ENCODE measurements at places on chromosomes 11 and 22.

GRCh38 chr11:97786961-97787360, 1233.8 kb upstream of the CNTN5 start:
- no peak for DNase-seq

DNA sequence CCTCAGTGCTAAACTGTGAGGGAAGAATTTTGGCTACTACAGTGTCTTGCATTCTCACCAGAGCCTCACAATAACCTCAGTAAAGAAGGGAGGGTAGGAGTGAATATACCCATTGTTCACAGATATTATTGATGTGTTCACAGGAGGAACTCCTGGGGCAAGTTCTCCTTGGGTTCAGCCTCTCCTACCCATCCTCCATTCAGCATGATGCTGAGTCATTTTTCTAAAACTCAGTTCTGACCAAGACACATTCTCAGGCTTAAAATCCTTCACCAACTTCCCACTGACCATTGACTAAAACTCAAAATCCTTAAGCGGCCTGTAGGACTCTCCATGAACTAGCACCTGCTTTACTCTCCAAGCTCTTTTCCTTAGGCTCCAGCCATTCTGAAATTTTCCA, 48.7 kb downstream of the SYTL2 start:
- no peak for DNase-seq

GRCh38 chr11:26134481-26135355, 197.2 kb upstream of the ANO3 start:
- DNase-seq, result peak; percentile 1

DNA sequence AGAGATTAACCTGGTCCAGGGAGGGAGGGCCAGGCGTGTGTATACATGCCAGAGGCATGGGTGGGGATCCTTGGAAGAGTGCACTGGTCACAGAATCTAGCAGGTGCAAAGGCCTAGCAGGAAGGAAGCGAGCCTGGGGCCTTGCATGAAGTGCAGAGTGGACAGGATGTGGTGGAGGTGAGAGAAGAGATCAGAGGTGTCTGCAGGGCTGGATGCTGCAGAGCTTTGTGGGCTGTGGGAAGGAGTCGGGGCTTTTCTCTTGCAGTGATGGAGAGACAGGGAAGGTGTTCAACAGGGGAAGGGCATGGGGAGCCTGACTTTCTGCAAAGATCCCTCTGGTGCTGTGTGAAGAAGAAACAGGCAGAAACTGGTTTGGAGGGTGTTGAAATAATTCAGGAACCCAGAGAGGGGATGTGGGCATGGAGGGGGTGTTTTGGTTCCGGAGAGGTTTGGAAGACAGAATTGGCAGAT, 2.5 kb upstream of the TPST2 start:
- DNase-seq, result no peak

- no peak for DNase-seq
Measured at GRCh38 chr11:47391711-47392432, 13.5 kb upstream of the SPI1 start.

GRCh38 chr11:60348116-60348515, 21.1 kb downstream of the MS4A6E start:
- DNase-seq, result no peak

- no peak for DNase-seq
Measured at GRCh38 chr11:87804176-87804575, 371.1 kb downstream of the RAB38 start.

GRCh38 chr22:37416827-37417226, 10.5 kb downstream of the ELFN2 start:
- DNase-seq, result peak; percentile 58

DNA sequence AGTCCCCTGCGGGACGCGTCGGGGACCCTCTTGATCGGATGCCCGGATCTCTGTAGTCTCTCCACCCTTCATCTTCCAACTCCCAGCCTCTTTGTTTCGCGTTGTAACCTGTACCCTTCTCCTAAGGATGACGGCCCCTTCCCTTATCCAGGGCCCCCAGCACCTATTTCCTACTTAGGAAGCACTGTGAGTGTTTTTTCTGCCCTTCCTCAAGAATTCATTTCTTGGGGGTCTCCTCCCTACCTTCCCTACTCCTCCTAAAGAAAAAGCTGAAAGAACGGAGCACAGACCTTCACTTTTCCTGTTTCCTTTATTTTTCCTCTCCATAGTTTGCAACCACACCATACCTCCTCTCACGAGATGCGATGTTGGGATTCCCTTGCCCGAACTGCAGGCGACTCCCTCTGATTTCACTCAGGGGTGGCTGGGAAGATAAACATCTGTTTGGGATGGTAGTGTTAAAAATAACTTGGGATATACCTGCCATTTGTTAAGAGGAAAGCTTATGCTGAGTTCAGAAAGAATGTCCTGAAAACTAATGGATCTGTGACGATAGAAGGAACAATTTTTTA, 593 bp downstream of the FAM118B start:
- no peak for DNase-seq

- DNase-seq, result no peak
Measured at GRCh38 chr22:39800790-39801520, 92.6 kb downstream of the ENTHD1 start.

GRCh38 chr11:102389253-102389652, 42.2 kb downstream of the BIRC2 start:
- DNase-seq, result no peak

- DNase-seq, result no peak
Measured at GRCh38 chr11:68447015-68447801, 13.3 kb upstream of the PPP6R3 start.

GRCh38 chr11:17000987-17001386, 13.2 kb downstream of the PLEKHA7 start:
- no peak for DNase-seq

GRCh38 chr11:63022441-63022840, 6.8 kb upstream of the SLC22A8 start:
- no peak for DNase-seq

GRCh38 chr22:20531404-20532201, 24.2 kb downstream of the MED15 start:
- DNase-seq, result no peak

DNA sequence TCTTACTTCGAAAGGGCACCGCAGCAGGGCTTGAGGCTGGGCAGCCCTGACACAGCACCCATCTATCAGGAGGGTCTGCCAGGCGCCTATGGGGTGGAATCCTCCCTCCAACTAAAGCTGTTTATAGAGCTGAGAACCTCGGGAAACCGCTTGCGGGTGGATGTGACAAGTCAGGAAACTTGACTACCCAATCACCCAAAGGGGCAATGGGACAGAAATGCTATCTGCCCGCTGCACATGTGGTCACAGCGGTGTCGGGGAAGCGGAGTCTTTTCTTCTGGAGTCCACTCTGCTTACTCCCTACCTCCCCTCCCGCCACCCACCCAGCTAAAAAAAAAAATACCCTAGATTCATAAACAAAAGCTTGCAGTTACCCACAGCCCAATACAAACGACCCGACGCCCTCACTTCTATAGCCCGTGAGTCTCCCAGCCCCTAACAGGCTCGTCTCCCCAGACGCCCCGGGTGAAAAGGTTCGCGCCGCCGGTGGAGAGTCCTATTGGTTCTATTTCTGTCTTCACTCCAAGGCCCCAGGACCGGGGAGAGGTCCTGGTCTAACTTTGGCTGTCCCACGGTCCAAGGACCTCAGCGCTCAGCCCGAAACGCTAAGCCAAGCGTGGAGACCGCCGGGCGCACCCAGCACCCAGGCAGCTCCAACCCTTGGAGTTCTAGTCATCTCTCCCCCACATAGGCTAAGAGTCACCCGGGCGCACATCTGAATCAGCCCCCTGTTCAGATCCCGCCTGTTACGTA, 1.4 kb downstream of the TRPC6 start:
- no peak for DNase-seq

DNA sequence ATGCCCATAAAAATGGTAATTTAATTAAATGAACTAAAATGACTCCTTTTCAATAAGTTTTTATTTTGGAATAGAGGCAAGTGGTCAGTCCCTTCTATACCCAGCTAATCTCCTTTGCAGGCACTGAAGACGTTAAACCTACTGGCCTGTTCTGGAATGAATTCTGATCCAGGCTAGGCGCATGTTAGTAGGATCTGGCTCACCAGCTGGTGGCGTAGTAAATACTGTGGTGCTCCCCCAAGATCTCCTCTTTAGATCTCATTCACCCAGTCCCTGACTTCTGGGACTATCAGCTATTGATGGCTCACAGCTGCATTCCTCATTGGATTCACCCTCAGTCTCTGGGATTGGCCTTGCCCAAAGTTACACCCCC, 173.7 kb upstream of the DDI1 start:
- DNase-seq, result no peak

DNA sequence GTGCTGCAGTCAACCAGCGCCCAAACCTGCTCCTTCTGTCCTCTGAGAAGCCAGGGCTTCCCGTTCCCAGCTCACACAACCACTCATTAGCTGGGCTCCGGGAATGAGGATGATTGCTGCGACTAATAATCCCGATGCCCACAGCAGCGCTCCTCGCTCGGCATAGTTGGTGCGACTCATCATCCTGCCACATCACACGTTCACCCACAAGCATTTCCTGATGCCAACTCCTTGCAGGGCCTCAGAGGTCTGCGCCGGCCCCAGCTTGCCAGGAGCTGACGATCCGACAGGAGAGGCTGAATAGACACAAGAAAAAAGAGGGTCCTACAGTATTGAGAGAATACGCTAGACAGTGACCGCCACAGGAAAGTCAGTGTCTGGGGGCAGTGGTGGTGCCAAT, 10.6 kb upstream of the CSNK1E start:
- DNase-seq, result no peak

GRCh38 chr11:74820763-74821162, 72.1 kb downstream of the RNF169 start:
- DNase-seq, result no peak

GRCh38 chr11:117980280-117980679, 5.9 kb upstream of the IL10RA start:
- no peak for DNase-seq

All from hypothalamus (tissue), 51 donors.